Activated T-cell treated with anti-CD3 and anti-CD28 coated beads for 4 hours (primary cell): ENCODE measurements at places on chromosomes 5 and 9.

DNA sequence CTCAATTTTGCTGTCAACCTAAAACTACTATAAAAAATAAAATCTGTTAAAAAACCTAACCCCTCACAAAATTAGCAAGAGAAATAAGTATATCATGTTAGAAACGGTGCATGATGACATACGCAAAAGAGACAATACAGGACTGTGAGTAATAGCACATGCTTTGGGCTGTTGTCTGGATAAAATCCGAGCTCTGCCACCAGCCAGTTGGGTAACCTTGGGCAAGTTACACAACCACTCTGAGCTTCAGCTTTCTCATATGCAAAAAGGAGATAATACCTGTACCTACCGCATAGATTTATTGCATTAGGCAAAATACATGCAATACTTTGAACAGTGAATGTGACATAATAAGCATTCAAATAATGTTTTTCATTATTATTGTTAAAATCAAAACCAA is 481.7 kb downstream of the TLE1 start:
- DNase-seq: no peak

DNA sequence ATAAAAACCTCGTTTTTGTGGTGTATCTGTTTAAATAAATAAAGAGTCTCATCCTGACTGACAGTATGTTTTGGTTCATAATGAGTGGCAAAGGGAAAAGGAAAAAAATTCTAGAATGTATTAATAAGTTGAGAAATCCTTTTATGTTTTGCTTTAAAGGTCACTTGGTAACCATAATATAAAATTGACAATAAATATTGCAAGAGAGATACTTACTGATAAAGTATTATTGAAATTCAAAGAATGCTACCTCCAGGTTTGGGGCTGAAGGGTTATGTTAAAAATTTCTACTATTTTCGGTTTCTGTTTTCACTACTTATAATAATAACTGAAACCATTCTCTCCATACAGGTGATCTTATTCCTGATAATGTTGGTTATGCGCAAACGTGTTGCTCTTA is 85.4 kb upstream of the FSD1L start:
- no peak for DNase-seq

DNA sequence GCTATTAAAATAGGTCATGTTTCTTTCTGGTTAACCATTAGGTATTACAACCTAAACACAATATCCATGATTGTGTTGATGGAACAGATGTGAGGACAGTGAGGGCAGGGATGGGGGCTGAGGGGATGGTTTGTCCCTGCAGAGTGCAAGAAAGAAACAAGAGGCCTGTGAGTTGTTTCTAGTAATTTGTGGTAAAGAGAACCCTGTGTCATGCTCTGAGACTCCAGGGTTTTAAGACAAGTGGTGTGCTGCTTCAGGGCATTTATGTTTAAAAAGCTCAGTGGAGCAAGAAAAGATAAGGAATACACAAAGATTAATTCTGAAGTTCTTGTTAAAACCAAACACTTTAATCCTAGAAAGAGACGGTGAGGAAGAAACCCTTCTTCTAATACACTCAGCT is 656.5 kb downstream of the TLE1 start:
- DNase-seq: no peak

GRCh38 chr5:150661086-150661485 is at the start of gene MYOZ3:
MYOZ3 (plus strand) TSS chr5:150661251; CDS start chr5:150662942, 1,691 bp downstream.
- no peak for DNase-seq

GRCh38 chr9:121277518-121278295 is 9.7 kb downstream of the GSN start:
- no peak for DNase-seq

DNA sequence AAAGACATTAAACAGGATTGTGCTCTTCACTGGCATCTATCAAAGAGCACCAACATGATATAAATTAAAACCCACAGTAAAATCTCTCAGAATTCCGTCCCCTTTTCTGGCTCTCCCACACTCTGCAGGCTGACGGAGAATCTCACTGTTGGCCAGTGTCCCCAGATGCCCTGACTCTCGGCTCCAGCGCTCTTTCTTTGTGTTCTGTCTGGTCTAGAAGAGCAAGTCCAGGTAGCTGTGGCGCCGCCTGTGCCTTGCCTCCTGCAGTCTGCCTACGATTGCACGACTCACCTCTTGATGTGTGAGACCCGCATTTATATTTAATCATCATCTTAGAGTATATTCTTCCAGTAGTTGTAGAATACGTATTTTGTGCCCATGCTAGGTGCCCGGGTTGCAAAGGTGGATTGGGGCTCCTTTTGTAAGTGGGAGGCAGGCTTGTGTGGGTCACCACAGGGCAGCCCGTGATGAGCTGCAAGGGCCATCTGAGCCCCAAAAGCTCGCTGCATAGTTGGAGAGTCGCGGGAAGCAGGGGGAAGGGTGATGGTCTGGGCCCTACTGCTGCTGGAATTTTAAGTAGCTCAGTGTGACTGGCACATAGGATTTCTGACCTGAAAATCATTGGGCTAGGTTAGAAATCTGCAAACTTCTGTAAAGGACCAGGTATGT is 55.6 kb downstream of the EHMT1 start:
- DNase-seq: no peak

DNA sequence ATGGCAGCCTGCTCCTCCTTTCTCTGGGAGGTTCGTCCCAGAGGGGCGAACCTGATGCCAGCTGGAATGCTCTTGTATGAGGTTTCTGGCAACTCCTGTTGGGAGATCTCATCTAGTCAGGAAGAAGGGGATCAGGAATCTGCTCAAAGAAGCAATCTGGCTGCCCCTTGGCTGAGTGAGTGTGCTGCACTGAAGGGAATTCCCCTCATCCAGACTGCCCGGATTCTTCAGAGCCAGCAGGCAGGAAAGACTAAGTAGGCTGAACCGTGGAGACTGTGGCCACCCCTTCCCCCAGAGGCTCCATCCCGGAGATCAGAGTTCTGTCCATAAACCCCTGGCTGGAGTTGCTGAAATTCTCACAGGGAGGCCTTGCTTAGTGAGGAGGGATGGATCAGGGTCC is 476.0 kb downstream of the CSNK1G3 start:
- DNase-seq: no peak

- no peak for DNase-seq
These were observed 412 bp downstream of the LCN1 start for GRCh38 chr9:135521608-135522095.

DNA sequence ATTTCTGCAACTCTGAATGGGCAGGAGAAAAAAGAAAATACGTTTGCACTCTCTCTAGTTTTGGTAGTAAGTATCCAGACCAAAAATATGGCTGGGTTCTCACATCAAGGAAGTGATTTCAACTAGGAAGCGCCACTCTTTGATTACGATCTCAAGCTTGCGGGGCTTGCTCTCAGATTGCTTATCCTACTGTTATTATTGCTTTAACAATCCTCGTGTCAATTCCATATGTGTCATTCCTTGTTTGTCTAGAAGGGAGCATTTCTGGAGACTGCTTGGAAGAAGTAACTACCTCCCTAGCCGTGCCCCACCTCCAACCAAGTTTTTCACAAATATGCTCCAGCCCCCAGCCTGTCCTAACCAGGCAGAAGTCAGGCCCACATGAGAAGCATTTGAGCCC is 3.5 kb downstream of the PRUNE2 start:
- no peak for DNase-seq

GRCh38 chr9:36346569-36346968 is 53.5 kb downstream of the RNF38 start:
- no peak for DNase-seq

DNA sequence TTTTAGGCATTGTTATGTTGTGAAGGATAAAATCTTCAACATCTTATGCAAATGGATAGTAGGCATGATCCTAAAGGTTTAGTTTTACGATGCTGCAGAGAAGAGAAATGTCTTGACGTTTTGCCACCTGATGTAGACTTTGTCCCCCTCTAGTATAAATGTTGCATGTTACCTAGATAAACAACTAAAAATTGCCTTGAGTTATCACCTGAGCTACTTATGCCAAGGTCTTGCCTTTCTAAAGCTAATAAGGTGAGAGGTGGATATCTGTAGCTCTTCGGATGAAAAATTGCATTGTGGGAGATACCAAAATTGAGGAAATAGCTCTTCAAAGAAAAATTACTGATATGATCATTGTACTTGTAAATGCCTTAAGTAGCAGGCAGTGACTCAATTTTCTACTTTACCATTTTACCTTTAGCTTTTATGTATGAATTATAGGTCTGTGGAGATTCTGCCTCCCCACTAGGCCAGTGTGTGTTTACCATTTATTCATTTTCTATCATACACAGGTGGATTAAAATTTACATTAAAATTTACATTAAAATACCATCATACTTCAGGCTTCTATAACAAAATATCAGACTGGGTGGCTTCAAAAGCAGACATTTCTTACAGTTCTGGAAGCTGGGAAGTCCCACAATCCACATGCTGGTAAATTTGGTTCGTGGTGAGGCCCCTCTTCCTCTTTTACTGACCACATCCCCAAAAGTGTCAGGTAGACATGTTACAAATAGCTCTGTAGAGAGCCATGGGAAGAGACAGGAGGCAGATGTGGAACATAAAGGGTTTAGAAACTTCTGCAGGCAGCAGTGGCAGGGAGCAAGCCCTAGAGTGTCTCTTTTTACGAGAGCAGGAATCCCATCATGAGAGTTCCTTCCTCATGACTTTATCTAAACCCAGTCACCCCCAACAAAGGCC is 100.7 kb upstream of the ERBIN start:
- DNase-seq: no peak

DNA sequence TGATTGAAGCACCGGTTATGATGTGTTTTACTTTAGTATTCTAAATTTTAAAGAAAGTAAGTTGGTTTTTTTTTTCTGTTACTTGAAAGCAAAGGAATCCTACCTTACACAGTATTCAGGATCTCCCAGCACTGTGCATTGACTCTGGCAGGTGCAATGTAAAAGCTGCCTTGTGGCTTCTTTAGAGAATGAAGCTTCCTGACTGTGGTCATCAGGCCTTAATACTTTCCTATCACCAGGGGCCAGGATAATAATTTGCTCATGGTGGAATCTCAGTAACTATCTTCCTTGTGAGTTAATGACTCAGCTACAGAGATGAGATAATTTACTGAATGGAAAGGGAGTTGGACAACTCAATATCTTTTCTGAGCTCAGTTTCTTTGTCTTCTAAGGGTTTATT is 435.5 kb upstream of the ZNF608 start:
- no peak for DNase-seq
